Thymus (tissue), 14 donors: ENCODE measurements at places on chromosomes 7 and 10. TPM values are rescaled to one million over a fixed set of nuclear protein-coding genes. Genes with fewer than 3 reads are reported as not detected.

- no peak overlapping the region for H3K4me3 ChIP-seq
- H3K27me3 ChIP-seq, result no peaks in the 10 kb centered on the region
- H3K36me3 ChIP-seq, result no peaks in the 10 kb centered on the region
- DNase-seq, result no peak
- no peaks in the 10 kb centered on the region for H3K4me1 ChIP-seq
These were observed 26.5 kb downstream of the SNX8 start for GRCh38 chr7:2287745-2288144.

Gene ATOH7
- 0.05 TPM for total RNA-seq

Gene GPR15LG
- total RNA-seq, result 0.38 TPM

GRCh38 chr7:88357781-88358525 is 51.3 kb upstream of the STEAP4 start:
- H3K27me3 ChIP-seq, result no peaks in the 10 kb centered on the region
- DNase-seq, result no peak
- H3K36me3 ChIP-seq, result no peaks in the 10 kb centered on the region

- no peaks in the 10 kb centered on the region for H3K4me1 ChIP-seq
- H3K36me3 ChIP-seq, result no peaks in the 10 kb centered on the region
- no peaks in the 10 kb centered on the region for H3K27me3 ChIP-seq
- DNase-seq, result no peak
- H3K27ac ChIP-seq, result no peak overlapping the region
These were observed 59.0 kb downstream of the PRR15 start for GRCh38 chr7:29622335-29623265.

- H3K27me3 ChIP-seq, result no peaks in the 10 kb centered on the region
- no peak for DNase-seq
- H3K4me3 ChIP-seq, result no peak overlapping the region
- H3K27ac ChIP-seq, result peak overlapping the region; percentile 35
- H3K4me1 ChIP-seq, result peaks cover 4% of the 10 kb centered on the region
These were observed 140.3 kb upstream of the TARP start for GRCh38 chr7:38413784-38414183.

Gene GOLGA7B
- total RNA-seq, result 0.52 TPM

Gene DNAAF5
- 8.3 TPM for total RNA-seq

Gene SVOPL
- total RNA-seq, result 1.7 TPM
